ENCODE measurements at places on chromosomes 6 and 20. TPM values are rescaled to one million over a fixed set of nuclear protein-coding genes. Genes with fewer than 3 reads are reported as not detected.
A peak's percentile ranks its signal among the peaks of the same experiment; 100 is the strongest.

DNA sequence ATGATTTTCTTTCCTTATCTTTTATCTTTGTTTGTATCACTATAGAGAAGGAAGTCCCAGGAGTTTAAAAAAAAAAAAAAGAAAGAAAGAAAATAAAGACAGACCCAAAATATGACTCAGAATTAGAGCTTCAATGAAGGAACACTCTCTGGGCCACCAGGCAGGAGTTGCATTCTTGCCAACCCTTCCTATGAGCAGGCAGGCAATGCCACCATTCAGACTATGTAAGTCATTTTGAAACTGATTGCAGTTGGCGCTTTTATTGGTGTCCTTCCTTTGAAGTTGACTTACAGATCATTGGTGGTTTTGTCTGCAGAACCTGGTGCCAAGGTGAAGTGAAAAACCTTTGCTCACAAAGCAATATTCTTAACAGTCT, 50.3 kb downstream of the MYB start:
- no peak overlapping the region for H3K4me3 ChIP-seq
- DNase-seq: no peak
- H3K4me1 ChIP-seq: peaks cover 18% of the 10 kb centered on the region
- peak overlapping the region; percentile 57 for H3K27ac ChIP-seq
- H3K27me3 ChIP-seq: no peaks in the 10 kb centered on the region
- no peaks in the 10 kb centered on the region for H3K36me3 ChIP-seq

ULBP1 gene
- not detected for total RNA-seq

SIRPB2 gene
- not detected for total RNA-seq

DNA sequence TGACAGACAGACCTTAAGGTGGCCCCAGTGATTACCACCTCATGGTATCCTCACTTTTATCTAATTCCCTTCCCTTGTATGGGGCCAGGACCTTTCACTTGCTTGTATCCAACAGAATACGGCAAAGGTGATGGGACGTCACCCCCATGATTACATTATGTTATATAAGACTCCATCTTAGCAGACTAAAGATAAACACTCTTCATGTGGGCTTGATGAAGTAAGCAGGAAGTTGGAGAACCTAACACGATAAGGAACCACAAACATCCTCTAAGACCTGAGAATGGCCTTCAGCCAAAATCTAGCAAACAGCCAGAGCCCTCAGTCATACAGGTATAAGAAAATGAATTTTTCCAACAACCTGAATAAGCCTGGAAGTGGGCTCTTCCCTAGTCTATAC, 8.0 kb downstream of the SLC17A3 start:
- H3K27ac ChIP-seq: no peak overlapping the region
- DNase-seq: no peak
- no peak overlapping the region for H3K4me3 ChIP-seq
- no peaks in the 10 kb centered on the region for H3K36me3 ChIP-seq
- no peaks in the 10 kb centered on the region for H3K27me3 ChIP-seq

GRCh38 chr6:3143158-3143557, 14.2 kb downstream of the TUBB2A start:
- no peaks in the 10 kb centered on the region for H3K36me3 ChIP-seq
- no peak overlapping the region for H3K4me3 ChIP-seq
- DNase-seq: no peak

DNA sequence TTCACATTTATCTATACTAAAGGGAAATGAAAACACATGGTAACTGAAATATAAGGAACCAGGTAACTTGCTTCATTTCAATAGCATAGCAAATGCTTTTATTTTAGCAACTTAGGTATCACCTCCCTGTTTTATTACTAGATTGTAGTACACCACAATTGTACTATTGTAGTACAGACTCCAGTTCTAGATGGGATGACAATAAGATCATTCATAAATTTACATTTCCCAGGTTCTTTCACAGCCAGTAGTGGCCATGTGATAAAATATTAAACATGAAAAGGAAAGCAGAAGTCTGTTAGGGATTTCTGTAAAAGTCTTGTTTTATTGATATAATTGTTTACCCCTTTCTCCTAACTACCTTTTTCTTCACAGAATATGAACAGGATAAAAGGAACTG, 97.2 kb downstream of the LMBRD1 start:
- no peak for DNase-seq
- no peak overlapping the region for H3K4me3 ChIP-seq
- H3K27ac ChIP-seq: peak overlapping the region; percentile 52

DNA sequence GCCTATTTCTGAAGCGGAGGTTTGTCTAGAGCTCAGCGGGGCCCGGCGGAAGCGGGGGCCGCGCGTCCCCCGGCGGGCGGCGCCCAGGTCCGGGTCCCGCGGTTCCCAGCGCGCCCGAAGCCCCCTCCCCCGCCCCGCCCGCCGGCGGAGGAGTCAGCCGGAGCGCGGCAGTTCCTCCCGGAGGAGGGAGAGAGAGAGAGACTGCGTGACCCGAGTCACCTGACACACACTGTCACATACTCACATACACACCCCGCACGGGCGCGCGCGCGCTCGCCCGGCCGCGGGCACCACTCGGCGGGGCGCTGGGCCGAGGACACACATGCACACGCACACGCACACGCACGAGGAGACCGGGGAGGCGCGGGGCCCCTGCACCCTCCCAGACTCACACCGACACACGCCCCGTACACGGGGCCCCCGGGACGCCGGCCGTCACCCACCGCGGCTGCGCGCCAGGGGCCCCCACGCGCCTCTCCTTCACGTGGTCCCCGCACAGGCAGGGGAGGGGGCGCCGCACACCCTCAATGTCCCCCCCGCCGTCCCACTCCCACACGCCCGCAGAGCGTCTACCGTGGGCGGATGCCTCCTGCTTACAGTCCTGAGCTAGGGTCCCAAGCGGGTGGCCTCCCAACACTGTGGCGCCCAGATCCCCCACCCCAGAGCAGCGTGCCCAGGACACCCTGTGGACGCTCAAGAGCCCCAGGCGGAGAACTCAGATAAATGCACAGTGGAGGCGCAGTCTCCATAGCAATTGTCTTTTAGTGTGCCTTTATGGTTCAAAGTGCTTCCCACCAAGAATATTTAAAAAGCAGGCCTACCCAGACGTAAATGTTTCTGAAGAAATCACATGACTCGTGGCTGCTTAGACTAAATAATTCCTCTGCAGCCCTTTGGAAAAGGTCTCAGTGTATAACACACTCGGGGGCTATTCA, at the start of gene RRAGD:
Gene RRAGD (minus strand): TSS at position 203 of the 935 bp plus-strand sequence. CDS start 280 bp downstream, outside the sequence.
- peak within 1 kb of the TSS; percentile 43 for H3K27ac ChIP-seq
- H3K4me3 ChIP-seq: peak within 1 kb of the TSS; percentile 90
- DNase-seq: peak; percentile 73
- peaks cover 25% of the 10 kb centered on the region for H3K4me1 ChIP-seq
- no peaks in the 10 kb centered on the region for H3K36me3 ChIP-seq

GRCh38 chr20:25317351-25318075, 69.6 kb downstream of the PYGB start:
- peak overlapping the region; percentile 37 for H3K27ac ChIP-seq
- DNase-seq: no peak
